Immature natural killer cell (primary cell): ENCODE measurements at places on chromosomes 1 and 21. TPM values are rescaled to one million over a fixed set of nuclear protein-coding genes. Genes with fewer than 3 reads are reported as not detected.
A peak's percentile ranks its signal among the peaks of the same experiment; 100 is the strongest.

DNA sequence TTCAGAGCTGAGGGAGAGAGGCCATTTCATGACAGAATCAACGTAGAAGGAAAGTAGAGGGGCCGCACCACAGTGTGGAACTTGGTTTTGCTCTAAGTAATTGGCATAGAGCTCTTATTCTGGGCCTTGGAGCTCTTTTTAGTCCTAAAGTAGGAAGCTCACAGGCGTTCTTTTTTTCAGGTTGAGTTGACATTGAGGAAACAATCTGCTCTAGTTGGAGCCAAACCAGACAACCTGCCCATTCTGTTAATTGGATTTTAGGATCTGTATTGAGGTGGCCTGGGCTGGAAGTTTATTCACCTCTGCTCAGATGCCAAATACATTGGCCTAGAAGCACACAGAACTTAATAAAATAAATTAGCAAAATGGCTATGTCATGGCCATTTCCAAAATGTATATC lies 1093.9 kb downstream of the ADGRL2 start:
- no peaks in the 10 kb centered on the region for H3K4me1 ChIP-seq
- H3K4me3 ChIP-seq, result no peak overlapping the region
- no peaks in the 10 kb centered on the region for H3K36me3 ChIP-seq
- no peaks in the 10 kb centered on the region for H3K27me3 ChIP-seq

- DNase-seq, result no peak
- no peaks in the 10 kb centered on the region for H3K36me3 ChIP-seq
- peaks cover 2% of the 10 kb centered on the region for H3K27me3 ChIP-seq
- no peaks in the 10 kb centered on the region for H3K4me1 ChIP-seq
Measured at GRCh38 chr21:38447611-38448010, 50.7 kb downstream of the ERG start.

GRCh38 chr1:25765923-25766589 lies 33.9 kb upstream of the SELENON start:
- H3K27ac ChIP-seq, result no peak overlapping the region
- no peak overlapping the region for H3K4me3 ChIP-seq
- H3K4me1 ChIP-seq, result peaks cover 6% of the 10 kb centered on the region

- H3K36me3 ChIP-seq, result no peaks in the 10 kb centered on the region
- H3K4me3 ChIP-seq, result no peak overlapping the region
- H3K27me3 ChIP-seq, result peaks cover 5% of the 10 kb centered on the region
- H3K27ac ChIP-seq, result no peak overlapping the region
Measured at GRCh38 chr1:43536196-43536863, 5.6 kb downstream of the PTPRF start.

DNA sequence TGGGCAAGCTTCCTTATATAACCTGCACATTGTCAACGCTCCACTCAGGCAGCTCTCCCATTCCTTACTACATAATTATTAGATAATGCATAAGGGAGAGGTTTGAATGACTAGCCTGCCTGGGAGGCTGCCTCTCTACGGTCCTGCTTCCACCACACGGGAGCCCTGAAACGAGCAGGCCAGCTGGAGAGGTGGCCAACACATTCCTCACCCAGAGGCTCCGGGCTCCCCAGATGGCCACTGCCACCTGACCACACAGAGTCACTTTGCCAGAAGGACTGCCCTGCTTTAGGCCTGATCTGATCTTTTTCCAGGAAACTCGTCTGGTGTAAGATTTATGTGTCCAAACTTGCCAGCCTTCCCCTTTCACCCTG lies 27.9 kb downstream of the HIVEP3 start:
- H3K27ac ChIP-seq, result peak overlapping the region; percentile 87
- peaks cover 23% of the 10 kb centered on the region for H3K27me3 ChIP-seq

GRCh38 chr1:19828546-19828945 lies 13.5 kb upstream of the RNF186 start:
- peaks cover 3% of the 10 kb centered on the region for H3K36me3 ChIP-seq
- peaks cover 17% of the 10 kb centered on the region for H3K27me3 ChIP-seq
- H3K4me3 ChIP-seq, result no peak overlapping the region
- DNase-seq, result no peak
- no peak overlapping the region for H3K27ac ChIP-seq

DNA sequence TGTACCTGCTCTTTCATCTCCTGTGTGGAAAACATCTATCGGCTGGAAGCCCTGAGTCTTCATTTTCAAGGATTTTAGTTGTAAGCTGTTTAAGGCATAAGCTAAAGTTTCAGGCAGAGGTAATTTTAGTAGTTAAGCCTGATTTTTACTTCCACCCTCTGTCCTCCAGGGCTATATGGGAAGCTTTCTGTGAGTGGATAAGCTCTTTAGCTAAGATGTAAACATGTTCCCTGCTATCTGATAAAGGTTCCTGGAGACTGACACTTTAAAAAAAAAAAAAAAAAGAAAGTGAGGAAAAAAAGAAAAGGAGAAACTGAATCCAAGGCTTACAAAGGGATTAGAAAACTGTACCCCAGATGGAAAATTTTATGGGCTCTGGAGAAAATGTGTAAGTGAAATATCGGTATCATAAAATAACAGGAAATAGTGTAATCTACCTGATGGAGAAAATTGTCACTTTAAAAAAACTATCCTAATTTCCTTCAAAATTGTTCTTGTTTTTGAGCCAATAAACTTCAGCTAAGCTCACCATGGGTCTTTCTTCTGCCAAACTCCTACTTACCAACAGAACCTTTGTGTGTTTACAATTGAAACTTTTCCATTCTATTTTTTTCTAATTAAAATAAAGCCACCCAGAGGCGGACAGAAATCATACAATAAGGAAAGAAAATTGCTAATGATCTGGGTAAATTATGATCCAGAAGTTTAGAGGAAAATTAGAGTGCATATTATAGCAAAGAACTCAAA lies 180.5 kb downstream of the TGFB2 start:
- no peak for DNase-seq
- H3K27ac ChIP-seq, result no peak overlapping the region
- H3K4me3 ChIP-seq, result no peak overlapping the region
- H3K27me3 ChIP-seq, result peaks cover 5% of the 10 kb centered on the region
- H3K4me1 ChIP-seq, result no peaks in the 10 kb centered on the region

DNA sequence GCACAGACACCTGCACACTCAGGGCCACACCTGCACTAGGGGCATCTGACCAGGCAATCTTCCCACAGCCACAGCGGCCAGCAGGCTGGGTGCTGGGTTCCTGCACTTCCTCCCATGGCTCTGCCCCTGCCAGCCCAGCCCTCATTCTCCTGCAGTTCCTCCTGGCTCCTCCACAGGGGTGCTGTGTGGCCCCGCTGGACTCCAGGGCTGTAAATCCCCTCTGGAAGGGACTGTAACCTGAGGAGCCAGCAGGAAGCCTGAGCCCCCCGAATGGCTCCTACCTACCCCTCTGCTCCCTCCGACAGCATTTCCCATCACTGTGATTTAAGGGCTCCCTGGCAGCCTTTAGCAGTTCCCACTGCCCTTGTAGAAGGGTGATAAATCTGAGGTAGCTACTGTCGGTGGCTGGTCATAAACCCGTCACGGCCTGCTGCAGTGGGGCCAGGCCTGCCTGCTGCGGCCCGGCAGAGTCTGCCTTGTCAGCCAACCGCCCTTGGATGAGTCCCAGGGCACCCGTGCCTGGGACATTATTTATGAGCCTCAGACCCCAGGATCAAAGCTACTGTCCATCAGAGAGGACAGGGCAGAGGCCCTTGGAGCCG lies 8.8 kb downstream of the UBL4B start:
- peaks cover 4% of the 10 kb centered on the region for H3K36me3 ChIP-seq
- peaks cover 4% of the 10 kb centered on the region for H3K4me1 ChIP-seq
- DNase-seq, result no peak
- no peak overlapping the region for H3K4me3 ChIP-seq

The FCRL6 gene
- polyA plus RNA-seq, result 442 TPM

- peaks cover 10% of the 10 kb centered on the region for H3K4me1 ChIP-seq
- peak overlapping the region; percentile 18 for H3K4me3 ChIP-seq
- no peaks in the 10 kb centered on the region for H3K36me3 ChIP-seq
- no peak overlapping the region for H3K27ac ChIP-seq
- peaks cover 16% of the 10 kb centered on the region for H3K27me3 ChIP-seq
Measured at GRCh38 chr1:31617916-31618746, 642 bp downstream of the HCRTR1 start.

- no peaks in the 10 kb centered on the region for H3K36me3 ChIP-seq
- DNase-seq, result no peak
- H3K27me3 ChIP-seq, result no peaks in the 10 kb centered on the region
- no peak overlapping the region for H3K27ac ChIP-seq
Measured at GRCh38 chr1:66211521-66211920, 322.4 kb upstream of the SGIP1 start.

DNA sequence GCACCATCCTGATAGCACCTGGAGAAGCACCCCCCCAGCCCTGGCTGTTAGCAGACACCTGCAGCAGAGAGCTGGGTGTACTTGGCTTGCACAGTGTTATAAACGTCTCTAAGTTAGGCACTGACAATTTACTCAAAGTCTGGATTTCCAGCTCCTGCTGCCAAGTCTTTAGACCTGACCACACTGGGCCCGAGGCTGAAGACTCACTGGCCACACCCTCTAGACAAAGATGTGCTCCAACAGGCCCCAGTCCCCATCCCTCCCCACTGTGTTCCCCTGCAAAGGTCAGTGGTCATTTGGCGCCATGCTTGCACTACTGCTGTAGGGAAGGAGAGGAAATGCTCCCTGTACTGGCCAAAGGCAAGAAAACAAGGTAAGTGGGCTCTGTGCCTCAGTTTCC lies 31.1 kb downstream of the PADI6 start:
- no peak overlapping the region for H3K4me3 ChIP-seq
- H3K36me3 ChIP-seq, result peaks cover 7% of the 10 kb centered on the region
- H3K27ac ChIP-seq, result no peak overlapping the region
- H3K4me1 ChIP-seq, result peaks cover 2% of the 10 kb centered on the region

The AKNAD1 gene
- not detected for polyA plus RNA-seq

The CD1B gene
- not detected for polyA plus RNA-seq

DNA sequence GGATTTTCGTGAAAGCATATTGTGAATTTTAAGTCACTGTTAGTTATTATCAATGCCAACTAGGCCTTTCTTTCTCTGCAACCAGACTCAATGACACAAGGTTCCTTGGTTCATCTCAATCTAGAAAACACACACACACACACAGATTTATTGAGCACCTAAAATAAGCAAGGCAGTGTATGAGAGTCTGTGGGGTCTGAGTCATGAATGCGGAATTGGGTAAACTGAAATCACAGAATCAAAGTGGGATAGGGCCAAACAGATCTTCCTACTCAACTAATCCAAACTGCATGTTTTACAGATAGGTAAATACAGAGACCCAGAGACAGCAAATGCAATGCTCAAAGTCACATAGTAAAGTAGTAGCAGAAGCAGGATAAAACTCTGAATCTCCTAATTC lies 48.5 kb upstream of the NRDC start:
- H3K27ac ChIP-seq, result no peak overlapping the region
- no peak for DNase-seq
- peaks cover 5% of the 10 kb centered on the region for H3K27me3 ChIP-seq
- H3K36me3 ChIP-seq, result no peaks in the 10 kb centered on the region
- H3K4me1 ChIP-seq, result no peaks in the 10 kb centered on the region
- H3K4me3 ChIP-seq, result no peak overlapping the region

The C1QA gene
- not detected for polyA plus RNA-seq

DNA sequence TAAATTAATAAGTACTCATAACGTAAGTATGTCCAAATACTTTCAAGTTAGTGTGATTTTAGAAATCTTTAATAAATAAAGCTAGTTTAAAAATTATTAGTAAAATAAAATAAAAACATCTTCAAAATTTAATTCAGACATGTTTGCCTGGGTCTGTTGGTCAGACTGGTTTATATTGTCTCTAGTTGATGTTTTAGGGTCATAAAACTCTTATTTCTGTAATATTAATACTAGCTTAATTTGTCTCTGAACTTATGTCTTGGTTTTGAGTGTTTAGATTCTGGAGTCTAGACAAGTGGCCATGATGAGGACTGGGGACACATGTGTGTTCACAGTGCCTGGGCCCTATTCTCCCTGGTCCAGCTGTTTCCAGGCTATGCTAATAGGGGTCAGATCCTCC lies 184.5 kb upstream of the TNR start:
- no peak overlapping the region for H3K4me3 ChIP-seq
- H3K27me3 ChIP-seq, result peaks cover 1% of the 10 kb centered on the region
- no peaks in the 10 kb centered on the region for H3K4me1 ChIP-seq
- H3K27ac ChIP-seq, result no peak overlapping the region
- H3K36me3 ChIP-seq, result peaks cover 41% of the 10 kb centered on the region
- DNase-seq, result no peak

The ZNF691 gene
- 10.2 TPM for polyA plus RNA-seq

- no peak overlapping the region for H3K4me3 ChIP-seq
- no peaks in the 10 kb centered on the region for H3K4me1 ChIP-seq
- H3K27ac ChIP-seq, result no peak overlapping the region
- peaks cover 1% of the 10 kb centered on the region for H3K27me3 ChIP-seq
- no peaks in the 10 kb centered on the region for H3K36me3 ChIP-seq
- DNase-seq, result no peak
Measured at GRCh38 chr1:34130306-34130705, 34.7 kb downstream of the CSMD2 start.

- H3K4me1 ChIP-seq, result peaks cover 42% of the 10 kb centered on the region
- no peak for DNase-seq
- H3K36me3 ChIP-seq, result no peaks in the 10 kb centered on the region
- no peak overlapping the region for H3K27ac ChIP-seq
Measured at GRCh38 chr1:8374812-8375211, 56.9 kb downstream of the SLC45A1 start.

The LEMD1 gene
- polyA plus RNA-seq, result not detected

GRCh38 chr21:33112151-33112550 lies 42.2 kb downstream of the OLIG1 start:
- H3K27ac ChIP-seq, result no peak overlapping the region
- peaks cover 7% of the 10 kb centered on the region for H3K27me3 ChIP-seq

DNA sequence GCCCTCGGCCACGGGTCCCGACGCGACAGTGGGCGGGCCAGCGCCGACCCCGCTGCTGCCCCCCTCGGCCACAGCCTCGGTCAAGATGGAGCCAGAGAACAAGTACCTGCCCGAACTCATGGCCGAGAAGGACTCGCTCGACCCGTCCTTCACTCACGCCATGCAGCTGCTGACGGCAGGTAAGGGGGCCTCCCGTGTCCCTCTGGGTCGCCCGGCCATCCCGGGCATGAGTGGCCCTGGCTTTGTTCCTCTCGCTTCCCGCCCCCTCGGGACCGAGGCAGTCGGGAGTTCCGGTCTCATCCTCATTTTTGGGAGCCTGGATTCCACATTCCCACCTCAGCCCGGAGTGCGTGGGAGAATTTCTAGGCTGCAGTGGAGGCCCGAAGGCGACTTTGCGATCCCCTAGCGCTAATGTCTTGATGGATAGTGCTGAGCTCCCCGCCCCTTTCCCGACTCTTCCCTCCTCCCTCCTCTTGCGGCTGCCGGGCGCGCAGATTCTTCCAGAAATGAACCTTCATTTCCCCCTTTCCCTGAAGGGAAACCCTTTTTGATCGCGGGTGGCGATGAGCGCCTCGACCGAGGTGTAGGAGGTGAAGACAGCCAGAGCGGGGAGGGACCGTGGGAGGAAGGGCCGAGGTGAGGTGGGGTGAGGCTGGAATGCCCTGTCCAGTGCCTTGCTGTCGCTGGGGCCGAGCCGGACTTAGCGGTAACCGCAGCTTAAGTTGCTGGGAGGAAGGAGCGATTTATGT lies 705 bp downstream of the KHDRBS1 start:
- H3K27me3 ChIP-seq, result peaks cover 17% of the 10 kb centered on the region
- DNase-seq, result peak; percentile 19
- peaks cover 50% of the 10 kb centered on the region for H3K4me1 ChIP-seq

GRCh38 chr1:115233598-115233997 lies 104.5 kb downstream of the NGF start:
- H3K4me3 ChIP-seq, result no peak overlapping the region
- no peaks in the 10 kb centered on the region for H3K36me3 ChIP-seq
- no peaks in the 10 kb centered on the region for H3K4me1 ChIP-seq
- peaks cover 7% of the 10 kb centered on the region for H3K27me3 ChIP-seq
- no peak overlapping the region for H3K27ac ChIP-seq

The LIPI gene
- polyA plus RNA-seq, result not detected

- no peak overlapping the region for H3K27ac ChIP-seq
- H3K4me1 ChIP-seq, result no peaks in the 10 kb centered on the region
- H3K27me3 ChIP-seq, result peaks cover 2% of the 10 kb centered on the region
- H3K36me3 ChIP-seq, result no peaks in the 10 kb centered on the region
- H3K4me3 ChIP-seq, result no peak overlapping the region
- no peak for DNase-seq
Measured at GRCh38 chr1:115275216-115275615, 62.8 kb downstream of the NGF start.
